Hepatic stellate cell (primary cell): ENCODE measurements at places on chromosomes 3 and 15.

DNA sequence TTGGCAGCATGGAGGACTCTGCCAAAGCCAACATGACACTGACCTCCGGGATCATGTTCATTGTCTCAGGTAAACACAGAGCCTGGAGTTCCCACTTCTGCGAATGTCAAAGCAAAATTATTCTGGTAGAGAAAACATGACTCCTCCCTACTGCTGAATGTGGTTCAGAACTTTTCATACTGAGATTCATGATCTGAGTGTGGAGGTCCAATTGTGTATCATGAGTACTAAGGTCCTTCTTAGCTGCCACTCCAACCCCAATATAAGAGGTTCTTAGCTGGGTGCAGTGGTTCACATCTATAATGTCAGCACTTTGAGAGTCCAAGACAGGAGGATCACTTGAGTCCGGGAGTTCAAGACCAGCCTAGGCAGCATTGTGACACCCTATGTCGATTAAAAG is 13.8 kb downstream of the CLDN18 start:
- no peak for DNase-seq

DNA sequence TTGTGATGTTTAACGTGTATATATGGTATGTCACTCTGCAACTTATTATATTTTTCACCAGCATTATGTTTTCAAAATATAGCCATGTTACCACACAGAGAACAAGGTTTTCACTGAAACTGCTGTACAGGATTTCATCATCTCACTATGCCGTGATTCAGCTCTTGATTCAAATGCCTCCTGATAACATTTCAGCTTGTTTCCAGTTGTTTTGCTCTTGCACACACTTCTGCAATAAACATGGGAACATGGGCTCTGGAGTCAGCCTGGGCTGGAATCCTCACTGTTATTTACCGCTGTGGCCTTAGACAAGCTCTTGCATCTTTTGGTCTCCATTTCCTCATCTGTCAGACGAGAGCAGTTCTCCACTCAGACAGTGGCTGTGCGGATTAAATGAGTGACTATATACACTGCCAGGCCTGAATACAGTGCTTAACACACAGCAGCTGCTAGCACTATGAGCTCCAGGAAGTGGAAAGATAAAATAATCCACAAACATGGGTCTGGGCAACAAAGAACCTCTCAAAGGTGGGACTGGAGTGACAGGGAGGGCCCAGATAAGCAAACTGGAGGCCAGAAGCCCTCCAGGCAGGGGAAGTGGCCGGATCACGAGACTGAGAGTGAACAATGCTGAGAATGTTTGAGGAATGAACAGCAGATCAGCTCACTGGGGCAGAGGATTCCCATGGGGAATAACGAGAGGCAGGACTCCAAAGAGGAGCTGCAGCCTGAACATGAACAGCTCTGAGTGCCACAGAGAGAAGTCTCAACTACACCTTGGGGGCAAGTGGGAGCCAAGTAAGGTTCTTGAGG is 17.7 kb downstream of the NTRK3 start:
- peak; percentile 63 for DNase-seq

DNA sequence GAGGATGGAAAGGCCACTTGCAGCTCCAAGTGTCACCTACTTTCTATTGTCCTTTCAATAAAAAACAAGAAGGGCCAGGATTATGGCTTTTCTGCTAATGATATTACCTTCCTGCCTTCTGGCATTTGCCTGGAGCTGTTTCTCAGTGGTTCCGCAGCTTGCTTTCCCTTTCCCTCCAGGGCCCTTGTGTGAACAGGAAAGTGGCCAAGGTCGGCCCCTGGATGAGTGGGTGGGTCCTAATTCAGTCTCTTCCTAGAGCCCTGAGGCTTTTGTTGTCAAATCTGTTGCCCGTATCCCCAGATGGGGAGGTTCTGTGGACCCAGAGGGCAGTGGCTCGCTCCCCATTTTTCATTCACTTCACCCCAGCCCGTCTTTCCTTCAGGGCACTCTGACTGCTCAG is 64.2 kb upstream of the UMPS start:
- DNase-seq, result no peak

DNA sequence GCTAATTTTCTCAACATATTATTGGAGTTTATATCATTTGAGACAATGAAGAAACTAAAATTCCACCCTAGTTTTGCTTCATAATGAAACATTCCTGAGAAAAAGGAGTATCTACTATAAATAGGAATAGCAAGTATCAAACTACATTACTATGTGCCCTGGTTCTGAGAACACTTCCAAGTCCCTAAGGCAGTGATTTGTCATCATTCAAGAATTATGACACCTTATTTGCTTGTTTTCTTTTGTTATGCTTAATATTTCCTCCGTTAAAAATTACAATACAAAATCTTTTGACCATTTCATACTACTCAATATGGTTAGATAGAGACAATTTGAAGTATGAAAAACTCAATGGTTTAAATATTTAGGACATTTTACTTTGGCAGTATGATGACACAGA is 707.8 kb upstream of the GOLIM4 start:
- peak; percentile 4 for DNase-seq

DNA sequence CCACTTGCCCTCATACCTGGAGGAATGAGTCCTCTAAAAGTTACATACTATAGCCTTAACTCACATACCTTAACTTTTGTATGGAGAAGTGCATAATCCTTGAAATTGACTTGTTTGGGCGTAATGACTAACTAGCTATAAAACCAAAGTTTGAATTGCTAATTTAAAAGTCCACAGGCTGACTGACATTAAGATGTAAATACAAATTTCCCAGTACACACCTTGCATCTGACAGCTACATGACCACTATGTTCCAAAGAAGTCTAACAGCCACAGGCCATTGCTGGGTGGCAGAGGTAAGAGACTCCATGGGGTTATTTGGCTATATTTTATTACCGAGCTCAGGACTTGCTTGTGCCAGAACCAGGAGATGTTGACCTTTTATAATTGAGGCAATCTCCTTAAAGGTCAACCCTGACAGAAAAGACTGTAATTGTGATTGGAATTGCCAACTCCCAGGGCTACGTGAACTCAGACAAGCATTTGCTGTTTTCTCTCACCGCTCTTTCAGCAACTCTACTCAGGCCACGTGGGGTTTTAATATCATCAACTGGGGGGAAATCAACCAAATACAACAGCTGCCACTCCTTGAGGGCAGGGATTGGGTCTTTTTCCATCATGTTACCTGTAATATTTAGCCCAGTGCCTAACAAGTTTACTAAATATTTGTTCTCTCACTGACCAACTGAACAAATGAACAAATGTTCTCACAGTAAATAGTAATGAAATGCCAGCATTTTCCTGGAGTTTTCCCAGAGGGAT is 139.9 kb downstream of the SEMA6D start:
- DNase-seq, result no peak

GRCh38 chr3:34012102-34012461 is 213.7 kb downstream of the PDCD6IP start:
- peak; percentile 93 for DNase-seq

DNA sequence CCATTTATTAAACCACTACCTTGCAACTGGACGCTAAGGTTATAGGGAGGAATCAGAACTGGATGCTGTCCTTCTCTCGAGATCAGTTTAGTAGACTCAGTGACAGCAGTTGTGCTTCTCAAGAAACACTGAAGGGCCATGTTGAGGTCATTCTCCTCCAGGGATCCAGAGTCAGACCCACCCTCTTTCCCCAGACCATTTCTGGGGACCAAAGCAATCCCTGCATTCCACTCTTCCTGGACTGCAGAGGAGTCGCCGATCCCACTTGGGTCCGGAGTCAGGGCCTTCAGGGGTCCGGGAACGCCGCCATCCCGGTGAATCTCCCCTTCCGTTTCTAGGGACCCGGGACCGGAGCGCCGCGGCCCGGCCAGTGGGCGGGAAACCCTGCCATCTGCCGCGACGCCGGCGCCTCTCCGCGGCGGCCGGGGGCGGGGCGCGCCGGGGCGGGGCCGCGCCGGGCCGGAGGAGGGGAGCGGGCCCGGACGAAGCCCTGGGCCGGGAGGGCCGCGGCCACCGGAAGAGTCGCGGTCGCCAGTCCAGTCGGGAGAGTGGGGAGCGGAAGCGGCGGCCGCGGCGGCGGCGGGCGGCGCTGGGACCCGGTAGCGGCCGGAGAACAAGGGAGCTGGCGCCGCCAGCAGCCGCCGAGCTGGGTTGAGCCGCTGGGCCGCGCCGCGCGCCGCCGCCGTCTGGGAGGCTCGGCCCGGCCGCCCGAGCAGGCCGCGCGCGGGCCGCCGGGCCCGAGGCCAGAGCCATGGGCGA is at the start of gene DVL3:
DVL3 (plus strand) TSS at position 493 of the 759 bp plus-strand sequence; CDS start at position 752, 259 bp downstream.
- peak; percentile 73 for DNase-seq

DNA sequence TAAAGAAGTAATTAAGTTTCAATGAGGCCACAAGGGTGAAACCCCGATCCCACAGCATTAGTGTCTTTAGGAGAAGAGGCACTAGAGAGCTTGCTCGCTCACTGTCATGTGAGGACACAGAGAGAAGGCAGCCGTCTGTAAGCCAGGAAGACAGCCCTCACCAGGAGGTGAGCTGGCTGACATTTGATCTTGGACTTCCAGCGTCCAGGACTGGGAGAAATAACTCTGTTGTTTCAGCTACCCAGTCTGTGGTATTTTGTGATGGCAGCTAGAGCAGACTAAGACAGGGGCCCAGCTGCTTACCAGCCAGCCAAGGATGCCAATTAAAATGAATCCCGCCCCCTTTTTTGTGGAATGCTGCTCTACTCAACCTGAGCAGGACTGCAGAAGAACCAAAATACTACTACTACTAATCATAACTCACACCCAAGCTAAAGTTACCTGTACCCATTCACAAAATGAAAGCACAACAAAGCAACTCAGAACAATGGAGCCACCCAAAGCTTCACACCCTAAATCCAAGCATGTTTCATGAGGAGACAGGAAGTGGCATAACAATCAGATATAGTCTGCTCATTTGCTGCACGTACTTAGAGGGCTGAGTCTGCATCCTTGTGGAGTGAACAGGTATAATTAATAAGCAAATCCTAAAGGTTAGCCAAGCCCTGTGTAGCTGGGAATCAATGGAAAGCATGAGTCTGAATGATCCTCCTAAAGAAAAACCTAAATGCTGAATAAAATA is 35.6 kb upstream of the RHCG start:
- no peak for DNase-seq

GRCh38 chr3:39211332-39212130 is 19.1 kb upstream of the XIRP1 start:
- no peak for DNase-seq

DNA sequence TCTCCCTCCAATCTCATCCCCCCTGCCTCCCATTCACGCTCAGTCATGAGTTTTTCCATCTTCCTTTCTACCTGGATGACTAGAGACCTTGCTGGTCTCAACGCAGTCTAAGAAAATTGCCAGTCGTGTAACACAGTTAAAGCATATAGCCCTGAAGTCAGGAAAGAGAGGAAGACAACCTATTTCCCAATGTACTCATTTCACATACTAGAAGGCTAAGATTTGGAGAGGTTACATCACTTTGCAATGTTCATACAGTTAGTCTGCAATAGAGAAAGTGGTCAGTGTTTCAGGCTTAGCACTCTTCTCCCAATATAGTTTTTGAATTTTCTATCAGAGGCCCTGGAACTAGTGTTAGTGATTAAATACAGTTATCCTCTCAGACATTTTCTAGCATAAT is 278.6 kb downstream of the EDEM1 start:
- DNase-seq, result no peak

DNA sequence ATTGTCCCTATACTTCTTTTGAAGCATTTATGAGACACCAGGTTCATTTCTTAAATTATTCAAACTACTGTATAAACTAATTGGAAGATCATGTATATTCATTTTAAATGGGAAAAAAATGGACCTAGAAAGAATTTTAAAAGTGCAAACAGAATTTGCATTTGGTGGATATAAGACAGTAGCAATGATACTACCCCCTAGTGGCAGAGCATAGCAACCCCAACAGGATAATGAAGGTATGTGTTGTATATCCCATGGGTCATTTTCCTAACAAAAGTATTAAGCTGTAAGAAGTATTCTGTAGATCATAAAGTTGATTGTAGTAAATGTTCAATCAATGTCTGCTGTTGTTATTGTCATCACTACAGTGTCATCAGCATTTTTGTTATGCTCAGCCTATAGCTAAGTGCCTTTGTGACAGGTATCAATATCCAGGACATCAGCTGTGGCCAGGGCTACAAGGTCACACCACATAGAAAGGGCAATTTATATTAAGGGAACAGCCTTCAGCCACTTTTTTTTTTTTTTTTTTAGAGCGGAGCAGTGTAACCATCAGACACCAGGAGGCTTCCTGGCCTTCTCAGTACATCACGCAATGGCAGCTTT is 175.8 kb downstream of the FOXB1 start:
- DNase-seq, result peak; percentile 17

GRCh38 chr15:96629511-96629910 is 299.0 kb downstream of the NR2F2 start:
- no peak for DNase-seq

- DNase-seq, result no peak
These were observed 806 bp upstream of the CERS3 start for GRCh38 chr15:100529556-100529955.

DNA sequence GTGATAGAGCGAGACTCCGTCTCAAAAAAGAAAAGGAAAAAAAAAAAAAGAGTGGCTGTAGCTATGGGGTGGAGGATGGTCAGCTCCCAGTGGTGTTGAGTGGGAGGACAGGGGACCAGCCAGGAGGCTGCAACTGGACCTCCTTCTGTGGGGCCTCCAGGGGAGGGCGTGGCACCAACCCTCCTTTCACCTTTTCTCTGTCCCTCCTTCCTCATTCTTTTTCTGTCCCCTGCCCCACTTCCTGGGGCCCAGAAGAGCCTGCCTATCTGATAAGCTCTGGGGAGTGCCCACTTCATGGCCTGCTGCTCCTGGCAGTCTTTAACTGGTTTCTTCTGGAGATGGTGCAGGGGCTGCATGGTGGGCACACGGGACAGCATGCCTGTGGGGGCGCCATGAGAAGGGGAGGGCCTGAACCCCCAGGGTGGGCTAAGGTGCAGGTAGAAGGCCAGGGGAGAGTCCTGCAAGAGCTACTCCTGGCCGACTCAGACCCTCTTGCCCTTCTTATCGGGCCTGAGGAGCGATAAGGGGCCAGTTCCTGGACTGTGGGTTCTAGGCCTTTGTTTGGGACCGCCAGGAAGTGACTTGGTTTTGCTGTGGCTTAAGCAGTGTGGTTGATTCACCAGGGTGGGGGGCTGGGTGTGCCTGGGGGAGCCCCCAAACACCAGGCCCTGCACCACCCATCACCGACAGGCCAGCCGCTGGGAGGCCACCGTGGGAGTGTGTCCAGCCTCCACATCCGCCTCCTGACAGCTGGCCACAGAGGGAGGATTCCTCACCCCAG is 49.4 kb upstream of the FLNB start:
- no peak for DNase-seq

GRCh38 chr3:100796556-100796955 is 87.3 kb downstream of the TFG start:
- no peak for DNase-seq

DNA sequence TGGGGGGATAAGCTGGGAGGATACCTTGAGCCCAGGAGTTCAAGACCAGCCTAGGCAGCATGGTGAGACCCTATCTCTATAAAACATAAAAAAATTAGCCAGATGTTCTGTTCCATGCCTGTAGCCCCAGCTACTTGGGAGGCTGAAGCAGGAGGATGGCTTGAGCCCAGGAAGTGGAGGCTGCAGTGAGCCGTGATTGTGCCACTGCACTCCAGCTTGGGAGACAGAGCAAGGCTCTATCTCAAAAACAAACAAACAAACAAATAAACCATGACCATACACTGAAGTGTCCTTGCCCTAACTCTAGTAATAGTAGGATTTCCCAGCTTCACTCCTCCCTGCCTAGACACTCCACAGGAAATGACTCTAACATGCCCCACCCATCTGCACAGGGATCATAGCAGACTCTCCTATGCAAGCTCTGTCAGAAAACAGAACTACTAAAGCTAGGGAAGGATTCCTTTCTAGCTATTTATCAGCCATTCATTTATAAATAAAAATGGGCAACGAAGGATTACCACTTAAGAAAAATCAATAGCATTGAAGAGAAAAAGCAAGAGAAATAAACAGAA is 4.6 kb downstream of the ERICH6 start:
- peak; percentile 44 for DNase-seq

GRCh38 chr15:89999676-90000185 is 1.4 kb upstream of the ZNF710 start:
- peak; percentile 32 for DNase-seq
